ENCODE measurements at places on chromosomes 7 and 10.

- no peak for DNase-seq
Measured at GRCh38 chr10:76950354-76950753, 687.3 kb downstream of the KCNMA1 start.

- no peak for DNase-seq
Measured at GRCh38 chr10:79605308-79605707, 5.4 kb upstream of the SFTPA1 start.

GRCh38 chr7:46100521-46100920 lies 179.4 kb upstream of the IGFBP3 start:
- DNase-seq = no peak

GRCh38 chr10:63414481-63415260 lies 51.1 kb downstream of the JMJD1C start:
- DNase-seq = no peak

GRCh38 chr10:119673271-119673670 lies 22.1 kb downstream of the BAG3 start:
- DNase-seq = no peak

DNA sequence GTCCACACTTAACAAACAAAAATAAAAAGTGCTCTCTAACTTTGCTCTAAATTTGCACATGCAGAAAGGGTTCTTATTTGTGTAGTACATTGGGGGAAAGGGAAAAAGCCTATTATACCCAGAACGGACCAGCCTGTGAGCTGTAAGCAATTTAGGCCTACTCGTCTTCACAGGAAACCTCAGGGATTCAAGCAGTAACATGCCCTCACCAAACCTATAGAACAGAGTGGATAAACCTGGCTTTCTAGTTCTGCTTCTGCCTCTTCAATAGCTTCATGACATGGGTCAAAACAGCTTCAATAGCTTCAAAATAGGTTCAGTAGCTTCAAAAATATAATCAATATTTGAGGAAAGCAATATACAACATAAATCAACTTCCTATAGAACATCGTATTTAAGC lies 163.7 kb downstream of the ARL4A start:
- no peak for DNase-seq

DNA sequence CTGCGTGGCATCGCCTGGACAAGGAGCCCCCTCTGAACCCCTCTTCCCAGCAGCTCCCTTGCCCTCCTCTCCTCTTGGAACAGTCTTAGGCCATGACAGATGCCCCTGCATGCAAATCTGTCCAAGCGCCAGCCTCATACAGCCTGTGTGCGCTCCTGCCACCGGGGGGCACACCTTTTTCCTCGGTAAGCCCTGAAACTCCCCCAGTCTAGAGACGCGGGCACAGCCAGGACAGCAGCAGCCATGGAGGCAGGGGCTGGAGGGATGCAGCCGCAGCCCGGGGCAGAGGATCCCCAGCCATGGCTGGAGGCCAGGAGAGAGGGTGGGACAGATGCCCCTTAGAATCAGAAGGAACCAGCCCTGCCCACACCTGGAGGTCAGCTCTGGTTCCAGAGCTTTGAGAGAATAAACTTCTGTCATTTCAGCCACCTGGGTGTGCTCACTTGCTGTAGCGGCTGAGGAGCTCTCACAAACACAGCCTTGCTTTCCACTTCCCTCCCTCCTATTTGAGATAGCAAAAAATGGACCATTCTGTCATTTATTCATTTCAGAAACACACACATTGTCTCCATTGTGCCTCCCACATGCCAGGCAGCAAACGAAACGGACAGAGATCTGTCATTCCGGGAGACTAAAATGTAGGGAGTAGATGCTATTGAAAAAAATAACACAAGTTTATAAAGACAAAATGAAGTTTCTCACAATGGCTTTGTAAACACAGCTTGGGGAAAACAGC lies 241.5 kb downstream of the WDR37 start:
- DNase-seq = no peak

- DNase-seq = no peak
Measured at GRCh38 chr7:96224685-96225084, 97.2 kb downstream of the SLC25A13 start.

DNA sequence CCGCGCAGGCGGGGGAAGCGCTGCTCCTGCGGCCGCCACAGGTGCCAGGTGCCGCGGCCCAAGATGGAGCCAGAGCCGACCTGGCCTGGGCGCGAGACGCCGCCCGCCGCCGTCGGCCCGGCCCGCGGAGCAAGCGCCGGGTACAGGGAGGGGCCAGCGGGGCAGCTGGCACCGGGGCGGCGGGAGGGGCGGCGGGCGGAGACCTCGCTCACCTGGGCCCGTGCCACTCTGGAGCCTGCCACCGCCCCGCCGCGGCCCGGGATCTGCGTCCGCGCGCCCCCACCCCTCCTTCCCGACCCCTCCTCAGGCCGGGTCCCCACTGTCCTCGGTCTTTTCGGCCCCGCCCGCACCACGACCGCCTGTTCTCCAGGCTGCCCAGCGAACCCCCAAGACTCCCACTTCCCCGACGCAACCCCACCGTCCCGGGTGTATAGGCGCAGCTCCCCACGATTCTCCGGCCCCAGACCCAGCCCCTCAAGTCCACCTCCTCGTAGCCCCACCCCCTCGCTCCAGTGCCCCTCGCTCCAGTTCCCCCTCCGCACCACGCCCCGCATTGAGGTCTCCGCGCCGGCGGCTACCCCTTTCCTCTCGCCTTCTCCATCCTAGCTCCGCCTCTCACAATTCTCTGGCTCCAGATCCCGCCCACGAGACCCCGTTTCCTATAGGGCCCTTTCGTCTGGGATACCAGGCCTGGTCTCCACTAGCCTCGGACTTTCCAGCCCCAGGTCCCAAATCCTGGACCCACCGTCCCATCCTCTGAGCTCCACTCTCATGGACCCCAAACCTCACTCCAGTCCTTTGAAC lies at the start of gene GPRIN2:
TSS of gene GPRIN2 (minus strand) at position 144 of the 804 bp plus-strand sequence. CDS start 5,922 bp downstream, outside the sequence.
- DNase-seq = no peak
